ENCODE measurements at places on chromosomes 3 and 15.

DNA sequence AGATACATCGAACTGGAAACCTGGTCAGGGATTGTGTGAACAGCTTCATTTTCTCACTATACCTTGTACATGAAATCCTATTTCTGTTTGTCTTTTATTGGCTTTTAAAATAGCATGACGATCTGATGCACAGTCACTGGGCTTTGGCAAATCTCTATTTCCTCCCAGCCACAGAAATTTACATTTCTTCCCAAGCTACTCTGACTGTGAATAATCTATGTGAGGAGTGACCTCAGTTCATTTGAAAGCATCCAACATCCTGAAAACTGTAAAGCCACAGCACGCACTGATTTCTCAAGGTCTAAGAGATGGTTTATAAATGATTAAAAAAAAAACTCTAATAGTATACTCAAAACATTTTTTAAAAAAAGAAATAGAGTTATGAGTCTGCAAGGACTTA lies 450.3 kb downstream of the IL5RA start:
- DNase-seq: no peak

DNA sequence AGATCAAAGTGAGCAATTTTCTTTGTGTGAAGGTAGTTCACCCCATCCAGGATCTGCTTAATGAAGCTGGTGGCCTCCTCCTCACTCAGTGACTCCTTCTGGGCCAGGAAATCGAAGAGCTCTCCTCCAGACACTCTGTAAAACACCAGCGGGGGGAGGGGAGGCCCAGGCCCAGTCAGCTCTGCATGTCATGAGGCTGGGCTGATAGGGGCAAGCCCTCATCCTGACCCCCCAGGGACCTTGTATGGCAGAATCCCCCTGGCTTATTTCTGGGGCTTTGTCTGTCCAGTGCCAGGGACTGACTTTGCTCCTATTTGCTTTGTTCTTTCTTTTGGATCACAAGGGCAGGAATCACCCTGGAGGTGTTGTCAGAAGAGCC lies 74.9 kb downstream of the DAPK2 start:
- DNase-seq: no peak

GRCh38 chr3:12922881-12923431 lies 81.6 kb upstream of the RPL32 start:
- DNase-seq: no peak

DNA sequence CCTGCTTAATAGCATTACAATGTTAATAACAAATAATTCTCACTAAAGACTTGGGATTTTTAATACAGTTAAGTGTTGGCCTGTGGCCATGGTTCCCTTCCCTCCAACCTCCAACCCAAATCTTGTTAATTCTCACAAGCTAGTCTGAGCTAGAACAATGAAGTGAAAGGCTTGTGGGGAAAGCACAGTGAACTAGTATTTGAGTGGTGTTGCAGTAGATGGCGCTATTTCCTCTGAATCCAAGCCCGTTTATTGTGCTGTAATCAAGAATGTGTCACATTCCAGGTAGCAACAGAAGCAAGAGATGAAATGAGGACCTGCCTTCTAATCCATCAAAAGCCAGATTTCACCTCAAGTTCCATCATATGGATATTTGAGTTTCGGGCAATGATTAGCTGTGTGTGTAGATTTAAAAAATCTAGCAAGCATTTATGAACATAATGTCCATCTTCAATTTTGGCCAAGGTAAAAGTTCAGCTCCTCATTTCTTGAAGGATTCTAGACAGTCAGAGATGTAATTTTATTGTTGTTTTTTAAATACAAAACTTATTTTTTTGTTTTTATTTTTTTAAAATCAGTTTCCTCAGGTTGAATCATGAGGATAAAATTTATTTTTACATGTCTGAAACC lies 160.7 kb downstream of the SQOR start:
- DNase-seq: no peak

DNA sequence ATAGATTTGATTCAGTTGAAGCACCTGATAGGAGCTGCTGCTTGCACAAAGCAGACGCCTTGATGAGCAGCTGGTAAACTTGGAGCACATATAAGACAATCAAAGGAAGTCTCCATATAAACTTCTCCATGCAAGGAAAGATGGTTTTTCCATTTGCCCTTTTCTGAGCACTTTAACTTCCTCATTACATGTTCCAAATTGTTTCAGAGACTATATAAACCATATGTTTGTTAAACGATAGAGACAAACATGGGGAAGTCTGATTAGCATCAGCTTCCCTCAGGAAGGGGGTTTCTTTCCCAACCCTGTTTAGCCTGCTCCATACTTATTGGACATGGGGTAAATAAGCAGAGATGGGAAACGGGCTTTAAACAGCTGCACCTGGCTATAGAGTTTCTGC lies 88.0 kb downstream of the DHX36 start:
- DNase-seq: no peak

DNA sequence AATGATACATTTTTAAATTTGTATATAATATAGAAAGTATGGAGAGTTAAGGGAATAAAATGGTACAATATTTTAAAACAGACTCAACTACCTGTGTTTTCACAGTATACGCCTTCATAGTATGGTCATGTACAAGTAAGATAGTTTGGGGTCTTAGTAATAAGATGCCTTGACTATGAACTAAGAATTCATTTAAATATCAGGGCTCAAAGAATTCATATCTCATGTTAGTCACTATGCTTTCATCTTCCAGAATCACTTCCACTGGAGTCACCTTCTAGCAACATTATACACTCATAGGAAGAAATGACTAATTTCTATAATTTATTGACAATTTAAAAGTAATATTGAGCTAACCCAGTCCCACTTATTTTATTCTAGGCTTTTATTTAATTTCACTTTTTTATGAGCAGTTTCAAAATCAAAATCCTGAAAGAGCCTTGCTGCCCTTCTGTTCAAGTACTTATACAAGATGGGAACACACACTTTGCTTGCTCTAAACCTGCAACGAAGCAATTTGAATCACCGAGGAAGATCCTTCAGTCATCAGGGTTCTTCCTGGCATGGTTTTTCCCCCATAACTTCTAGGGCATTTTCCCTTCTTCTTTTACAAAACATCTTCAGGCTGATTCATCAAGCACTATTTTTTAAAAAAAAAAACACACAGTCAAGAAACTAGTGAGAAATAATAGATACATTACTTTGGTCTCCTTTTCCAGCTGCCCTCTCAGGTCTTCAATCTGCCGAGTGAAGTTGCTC lies 94.1 kb downstream of the MYH15 start:
- DNase-seq: no peak

DNA sequence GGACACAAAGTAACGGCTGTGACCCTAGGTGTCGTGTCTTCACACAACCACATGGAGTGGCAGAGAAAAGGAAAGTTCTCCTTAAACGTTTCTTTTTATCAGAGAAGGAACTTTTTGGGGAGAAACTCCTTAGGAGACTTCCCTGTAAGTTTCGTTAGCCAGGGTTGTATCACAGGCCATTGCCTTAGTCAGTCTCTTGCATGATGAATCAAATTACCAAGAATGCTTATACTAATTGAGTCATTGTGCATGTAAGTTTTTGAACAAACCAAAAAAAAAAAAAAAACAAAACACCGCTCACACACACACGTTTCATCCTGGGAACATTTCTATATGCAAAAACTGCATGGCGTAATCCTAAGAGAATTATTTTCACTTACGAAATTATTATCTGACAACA lies 150.4 kb upstream of the SATB1 start:
- no peak for DNase-seq

DNA sequence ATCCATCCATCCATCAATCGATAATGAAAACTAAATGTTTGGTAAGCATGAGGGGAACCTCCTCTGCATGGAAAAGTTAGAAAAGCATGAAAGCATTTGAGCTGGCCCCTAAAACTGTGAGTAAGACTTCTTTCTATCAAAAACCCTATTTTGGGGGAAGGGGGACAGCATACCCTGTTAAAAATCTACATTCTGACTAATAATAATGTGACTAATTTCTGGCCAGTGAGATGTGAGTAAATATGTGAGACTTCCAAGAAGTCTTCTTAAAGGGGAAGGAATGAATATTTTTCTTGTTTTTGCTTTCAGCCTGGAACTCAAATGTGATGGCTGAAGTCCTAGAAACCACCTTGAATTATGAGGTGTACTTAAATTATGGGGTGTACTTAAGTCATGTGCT lies 54.9 kb downstream of the C3orf85 start:
- DNase-seq: no peak

- no peak for DNase-seq
Measured at GRCh38 chr3:104526901-104527401, 839.8 kb upstream of the ALCAM start.

GRCh38 chr15:96728591-96728990 lies 398.1 kb downstream of the NR2F2 start:
- DNase-seq: no peak
